H9 (cell line): ENCODE measurements at places on chromosomes 7 and 10.

- DNase-seq: no peak
Measured at GRCh38 chr7:137421366-137421765, 77.8 kb upstream of the PTN start.

GRCh38 chr7:136104269-136104603 is 127.1 kb upstream of the MTPN start:
- no peak for DNase-seq

- DNase-seq: no peak
Measured at GRCh38 chr7:87885018-87885417, 8.7 kb downstream of the DBF4 start.

- no peak for DNase-seq
Measured at GRCh38 chr7:155495440-155496248, 37.7 kb downstream of the EN2 start.

GRCh38 chr10:121385136-121385535 is 213.1 kb downstream of the FGFR2 start:
- no peak for DNase-seq
